ENCODE measurements at places on chromosomes 7 and 10.
A peak's percentile ranks its signal among the peaks of the same experiment; 100 is the strongest.

DNA sequence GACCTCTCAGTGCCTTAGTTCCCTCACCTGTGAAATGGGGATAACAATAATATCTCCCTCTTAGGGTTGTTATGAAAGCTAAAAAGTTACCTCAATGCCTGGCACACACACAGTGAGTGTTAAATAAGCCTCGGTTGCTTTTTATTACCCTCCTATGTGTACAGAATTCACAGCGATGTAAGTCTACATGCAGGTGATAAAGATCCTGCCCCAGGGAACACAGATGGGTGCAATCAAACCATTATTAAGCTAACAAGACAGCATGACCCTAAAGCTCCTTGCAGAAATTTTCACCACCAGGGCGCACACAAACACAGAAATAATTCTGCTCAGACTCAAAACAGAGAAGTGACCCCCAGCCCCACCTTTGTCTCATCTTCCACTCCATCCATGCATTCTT lies 261.9 kb downstream of the SNX10 start:
- no peak for DNase-seq

GRCh38 chr7:4115941-4116610 lies 566.0 kb upstream of the FOXK1 start:
- DNase-seq, result no peak

GRCh38 chr10:100364735-100365391 lies 17.8 kb downstream of the SCD start:
- DNase-seq, result no peak

GRCh38 chr7:19587291-19587690 lies 121.5 kb downstream of the POLR1F start:
- no peak for DNase-seq

GRCh38 chr7:101248276-101248675 lies 3.4 kb upstream of the FIS1 start:
- DNase-seq, result no peak

GRCh38 chr10:83372646-83373045 lies 766.7 kb upstream of the GHITM start:
- no peak for DNase-seq

GRCh38 chr10:51030480-51030879 lies 43.8 kb upstream of the PRKG1 start:
- no peak for DNase-seq

GRCh38 chr10:24210501-24210900 lies 1.6 kb downstream of the KIAA1217 start:
- no peak for DNase-seq

DNA sequence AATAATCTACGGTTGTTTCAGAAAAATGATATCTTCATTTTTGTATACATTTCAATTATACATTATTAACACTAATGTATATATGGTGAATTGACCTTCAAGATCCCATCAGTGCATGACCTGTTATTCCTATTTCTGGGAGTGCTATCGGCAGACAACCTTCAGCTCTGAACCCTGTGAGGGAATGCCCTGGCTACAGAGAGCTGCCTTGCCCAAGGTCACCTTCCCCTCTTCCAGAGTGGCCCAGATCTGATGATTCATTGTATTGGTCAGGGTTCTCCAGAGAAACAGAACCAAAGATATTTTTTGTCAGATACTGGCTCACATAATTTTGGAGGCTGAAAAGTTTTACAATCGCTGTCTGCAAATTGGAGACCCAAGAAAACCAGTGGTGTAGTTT lies 235.5 kb downstream of the ZNF92 start:
- no peak for DNase-seq

DNA sequence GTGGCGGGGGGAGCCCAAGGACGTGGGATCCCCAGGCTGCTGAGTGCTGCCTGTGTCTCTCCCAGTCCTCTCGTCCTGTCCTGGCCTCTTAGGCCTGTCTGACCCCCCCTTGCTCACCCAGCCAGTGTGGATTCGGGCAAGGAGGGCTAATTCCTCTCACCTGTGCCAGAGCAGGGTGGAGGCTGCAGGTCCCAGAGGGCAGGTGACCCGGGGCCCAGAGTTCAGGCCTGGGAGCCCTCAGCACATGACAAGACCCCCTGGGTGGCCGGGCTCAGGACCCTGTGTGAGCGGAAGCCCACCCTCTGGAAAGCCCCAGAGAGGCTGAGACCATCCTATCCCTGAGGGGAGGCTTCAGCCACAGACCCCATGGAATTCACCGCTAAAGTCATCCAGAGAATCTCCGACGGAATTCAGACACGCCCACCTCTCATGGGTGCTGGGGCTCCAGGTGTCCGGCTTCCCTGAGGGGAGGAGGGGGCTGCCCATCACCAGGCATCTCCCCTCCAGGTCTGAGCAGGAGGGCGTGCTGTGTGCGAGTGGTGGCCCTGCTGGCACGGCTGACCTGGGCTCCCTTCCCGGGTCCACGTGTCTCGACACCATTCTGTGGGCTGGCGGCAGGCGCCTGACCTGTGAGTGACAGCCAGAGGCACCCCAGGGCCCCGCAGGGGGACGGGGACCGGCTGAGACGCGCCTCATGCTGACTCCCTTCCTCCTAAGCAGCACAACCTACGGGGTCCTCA lies 5.0 kb downstream of the KNDC1 start:
- DNase-seq, result no peak

GRCh38 chr7:113816639-113817038 lies 102.2 kb downstream of the PPP1R3A start:
- no peak for DNase-seq

DNA sequence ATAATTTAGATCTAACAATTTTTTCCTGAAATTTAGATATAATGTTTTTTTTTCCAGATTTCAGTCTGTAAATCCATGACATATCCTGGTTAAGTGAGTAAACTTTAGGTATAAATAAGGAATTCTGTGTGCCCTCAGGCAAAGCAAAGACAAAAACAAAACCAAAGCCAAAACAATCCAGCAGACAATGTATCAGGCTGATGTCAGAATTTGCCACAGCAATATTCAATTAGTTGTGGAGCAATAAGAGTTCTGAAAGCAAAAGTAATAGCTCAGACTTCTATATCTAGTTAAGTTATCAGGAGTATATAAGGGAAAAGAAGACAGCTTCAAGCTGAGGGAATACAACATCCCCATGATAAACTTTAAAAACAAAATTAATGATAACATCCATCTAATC lies 82.0 kb downstream of the MKX start:
- no peak for DNase-seq

- no peak for DNase-seq
Measured at GRCh38 chr7:23445326-23445725, 25.0 kb downstream of the IGF2BP3 start.

- DNase-seq, result no peak
Measured at GRCh38 chr10:89776665-89777064, 75.3 kb downstream of the KIF20B start.

GRCh38 chr10:1206601-1207000 lies 150.4 kb downstream of the WDR37 start:
- DNase-seq, result no peak

- no peak for DNase-seq
Measured at GRCh38 chr7:38223306-38223705, 45.3 kb downstream of the STARD3NL start.

DNA sequence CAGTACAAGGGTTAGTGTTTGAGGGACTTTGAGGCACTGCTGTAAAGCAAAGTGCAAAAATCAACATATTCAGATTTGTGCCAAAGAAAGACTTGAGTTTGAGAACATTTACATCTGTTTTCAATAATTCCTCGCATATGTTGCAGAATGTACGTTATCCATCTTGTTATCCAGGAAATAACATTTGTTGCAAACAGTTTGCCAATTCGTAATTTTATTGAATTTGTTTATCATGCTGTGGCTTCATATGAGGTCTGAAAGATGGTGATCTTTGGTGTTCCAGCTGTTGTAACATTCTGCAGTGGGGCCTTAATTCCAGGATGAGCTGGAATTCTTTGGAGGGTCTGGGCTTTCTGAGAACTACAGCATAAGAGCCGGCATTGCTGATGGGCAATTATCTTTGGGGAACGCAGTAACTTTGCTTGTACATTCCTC lies 396.2 kb downstream of the LRMDA start:
- no peak for DNase-seq

DNA sequence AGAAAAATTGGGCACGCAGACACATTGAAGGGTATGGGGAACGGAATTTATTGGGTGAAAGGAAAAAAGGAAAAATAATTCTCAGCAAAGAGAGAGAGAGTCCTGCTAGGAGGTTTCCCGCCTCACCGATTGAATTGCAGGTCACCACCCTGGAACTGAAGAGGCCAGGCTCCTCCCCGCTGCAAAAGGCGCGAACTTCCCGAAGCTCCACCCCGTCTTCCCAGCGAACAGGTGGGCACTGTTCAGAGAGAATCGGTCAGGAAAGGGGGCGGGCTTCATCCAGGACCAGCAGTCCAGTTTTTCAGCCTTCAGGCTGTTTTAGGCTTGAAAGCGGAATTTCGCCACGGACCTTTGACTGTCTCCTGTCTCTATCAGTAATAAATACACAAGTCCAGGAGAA lies 27.3 kb upstream of the CADPS2 start:
- no peak for DNase-seq

GRCh38 chr10:32346134-32346550 lies 816 bp downstream of the EPC1 start:
- DNase-seq, result peak; percentile 96

GRCh38 chr7:373818-374705 lies 84.1 kb downstream of the FOXL3 start:
- no peak for DNase-seq

- DNase-seq, result no peak
Measured at GRCh38 chr10:28939281-28940157, 262.2 kb downstream of the BAMBI start.

- peak; percentile 70 for DNase-seq
Measured at GRCh38 chr7:105677817-105678573, 96.7 kb upstream of the EFCAB10 start.
